ENCODE measurements at places on chromosomes 1 and 21. TPM values are rescaled to one million over a fixed set of nuclear protein-coding genes. Genes with fewer than 3 reads are reported as not detected.

GRCh38 chr1:188958461-188959115 lies 1519.1 kb downstream of the BRINP3 start:
- H3K4me1 ChIP-seq = no peaks in the 10 kb centered on the region
- H3K27me3 ChIP-seq = no peaks in the 10 kb centered on the region
- H3K4me3 ChIP-seq = no peak overlapping the region
- H3K27ac ChIP-seq = no peak overlapping the region

GRCh38 chr1:206891412-206891811 lies 5.8 kb upstream of the IL24 start:
- peaks cover 8% of the 10 kb centered on the region for H3K27me3 ChIP-seq
- no peak for DNase-seq
- no peak overlapping the region for H3K4me3 ChIP-seq
- H3K27ac ChIP-seq = no peak overlapping the region

DNA sequence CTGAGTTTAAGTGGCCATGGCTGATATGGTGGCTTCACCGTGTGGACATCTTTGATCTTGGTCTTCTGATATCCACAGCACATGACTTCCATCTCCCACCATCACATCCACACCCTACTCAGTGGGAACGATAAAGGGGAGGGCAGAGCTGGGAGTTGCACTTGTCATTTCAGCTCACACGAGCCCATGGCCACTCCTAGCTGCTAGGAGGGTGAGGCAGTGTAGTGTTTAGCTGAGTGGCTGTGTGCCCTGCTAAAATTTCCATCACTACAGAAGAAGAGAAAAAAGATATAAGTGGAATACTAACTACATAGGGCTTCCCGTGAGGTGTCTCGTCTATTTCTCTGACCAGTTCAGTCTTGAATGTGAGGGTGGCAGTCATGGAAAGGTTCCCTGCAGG lies 123.3 kb upstream of the EDN2 start:
- no peak overlapping the region for H3K4me3 ChIP-seq
- H3K27me3 ChIP-seq = peaks cover 22% of the 10 kb centered on the region
- H3K27ac ChIP-seq = no peak overlapping the region
- H3K36me3 ChIP-seq = no peaks in the 10 kb centered on the region
- H3K4me1 ChIP-seq = peaks cover 6% of the 10 kb centered on the region
- DNase-seq = no peak

DNA sequence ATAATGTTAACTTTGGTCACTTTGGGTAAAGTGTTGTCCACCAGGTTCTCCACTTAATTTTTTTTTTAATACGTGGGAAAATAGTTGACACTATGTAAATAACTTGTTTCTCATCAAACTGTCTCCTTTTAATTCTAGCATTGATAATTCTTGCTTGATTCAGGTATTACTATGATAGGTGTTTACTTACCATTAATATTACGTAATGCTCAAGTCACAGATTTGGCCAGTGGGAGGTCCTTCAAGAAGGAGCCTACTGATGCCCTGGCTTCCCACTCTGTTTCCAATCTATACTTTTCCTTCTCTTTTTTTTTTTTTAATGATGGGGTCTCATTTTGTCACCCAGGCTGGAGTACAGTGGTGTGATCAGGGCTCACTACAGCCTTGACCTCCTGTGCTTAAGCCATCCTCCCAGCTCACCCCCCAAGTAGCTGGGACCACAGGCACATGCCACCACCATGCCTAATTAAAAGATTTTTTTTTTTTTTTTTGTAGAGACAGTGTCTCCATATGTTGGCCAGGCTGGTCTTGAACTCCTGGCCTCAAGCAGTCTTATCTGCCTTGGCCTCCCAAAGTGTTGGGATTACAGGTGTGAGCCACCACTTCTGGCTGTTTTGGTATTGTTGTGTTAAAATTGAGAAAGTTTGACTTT lies 29.9 kb downstream of the YTHDF2 start:
- H3K27me3 ChIP-seq = no peaks in the 10 kb centered on the region
- no peak for DNase-seq
- H3K36me3 ChIP-seq = peaks cover 31% of the 10 kb centered on the region
- no peak overlapping the region for H3K27ac ChIP-seq
- no peak overlapping the region for H3K4me3 ChIP-seq

DNA sequence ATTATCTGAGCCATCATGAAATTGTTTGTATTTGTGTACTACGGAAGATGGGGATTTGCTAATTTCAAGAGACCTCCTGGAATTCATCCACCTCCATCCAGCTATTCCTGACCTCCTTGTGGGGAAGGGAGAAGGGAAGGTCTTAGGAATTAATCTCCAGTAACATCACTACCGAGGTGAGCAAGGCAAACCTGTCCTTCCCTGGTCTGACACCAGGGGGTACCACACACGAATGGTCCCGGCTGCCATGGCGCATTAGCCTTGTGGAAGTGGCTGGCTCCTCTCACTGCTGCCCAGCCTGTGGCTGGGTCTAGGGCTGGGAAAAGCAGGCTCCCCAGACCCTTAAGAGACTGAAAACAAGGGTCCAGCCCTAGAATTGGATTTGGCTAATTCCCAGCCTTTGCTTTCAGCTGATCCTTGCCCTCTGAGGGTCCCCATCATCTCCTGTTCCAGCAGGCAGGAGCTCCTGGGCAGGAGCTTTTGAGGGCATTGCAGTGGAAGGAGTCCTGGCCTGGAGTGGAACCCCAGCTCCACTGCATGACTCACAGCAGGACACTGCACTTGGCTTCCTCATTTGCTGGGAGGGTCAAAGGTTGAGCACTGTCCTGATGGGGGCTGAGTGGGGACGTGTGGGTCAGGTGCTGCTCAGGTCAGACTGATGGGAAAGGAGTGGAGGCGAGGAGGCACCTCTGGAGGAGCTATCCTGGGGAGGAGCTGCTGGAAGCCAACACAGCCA lies 34.8 kb downstream of the RIMS3 start:
- no peaks in the 10 kb centered on the region for H3K27me3 ChIP-seq
- no peak for DNase-seq
- peaks cover 8% of the 10 kb centered on the region for H3K4me1 ChIP-seq
- H3K27ac ChIP-seq = no peak overlapping the region

DNA sequence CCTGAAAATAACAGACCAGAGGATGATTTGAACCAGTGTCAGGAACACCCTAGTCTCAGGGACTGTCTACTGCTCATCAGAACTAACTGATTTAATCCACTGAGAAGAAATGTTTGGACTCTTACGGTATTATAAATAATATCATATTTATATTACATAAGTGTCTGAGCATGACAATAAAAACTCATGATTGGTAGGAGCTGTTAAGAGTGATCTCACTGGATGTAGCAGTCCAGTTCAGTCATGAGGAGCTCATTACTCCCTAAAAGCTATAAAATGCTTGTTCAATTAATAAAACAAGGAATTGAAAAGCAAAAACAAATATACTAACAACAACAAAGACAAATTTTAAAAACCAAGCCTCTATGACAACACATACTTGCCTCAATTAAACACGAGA lies 68.8 kb upstream of the BCL9 start:
- H3K36me3 ChIP-seq = no peaks in the 10 kb centered on the region
- H3K4me3 ChIP-seq = no peak overlapping the region

DNA sequence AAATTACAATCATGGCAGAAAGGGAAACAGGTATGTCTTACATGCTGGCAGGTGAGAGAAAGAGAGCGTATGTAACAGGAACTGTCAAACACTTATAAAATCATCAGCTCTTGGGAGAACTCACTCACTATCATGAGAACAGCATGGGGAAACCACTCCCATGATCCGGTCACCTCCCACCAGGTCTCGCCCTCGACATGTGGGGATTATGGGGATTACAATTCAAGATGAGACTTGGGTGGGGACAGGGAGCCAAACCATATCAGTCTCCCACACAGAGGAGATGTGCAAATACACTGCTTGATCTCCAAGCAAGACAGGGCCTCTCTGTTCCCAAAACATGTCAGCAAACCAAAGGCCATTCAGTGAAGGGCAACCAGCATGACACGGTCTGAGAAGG lies 27.4 kb downstream of the LMX1A start:
- H3K27me3 ChIP-seq = peaks cover 83% of the 10 kb centered on the region
- H3K27ac ChIP-seq = no peak overlapping the region

- no peak for DNase-seq
- no peaks in the 10 kb centered on the region for H3K27me3 ChIP-seq
- H3K27ac ChIP-seq = peak overlapping the region; percentile 83
- peaks cover 2% of the 10 kb centered on the region for H3K36me3 ChIP-seq
- no peak overlapping the region for H3K4me3 ChIP-seq
Measured at GRCh38 chr1:21898326-21899200, 38.5 kb downstream of the HSPG2 start.

DNA sequence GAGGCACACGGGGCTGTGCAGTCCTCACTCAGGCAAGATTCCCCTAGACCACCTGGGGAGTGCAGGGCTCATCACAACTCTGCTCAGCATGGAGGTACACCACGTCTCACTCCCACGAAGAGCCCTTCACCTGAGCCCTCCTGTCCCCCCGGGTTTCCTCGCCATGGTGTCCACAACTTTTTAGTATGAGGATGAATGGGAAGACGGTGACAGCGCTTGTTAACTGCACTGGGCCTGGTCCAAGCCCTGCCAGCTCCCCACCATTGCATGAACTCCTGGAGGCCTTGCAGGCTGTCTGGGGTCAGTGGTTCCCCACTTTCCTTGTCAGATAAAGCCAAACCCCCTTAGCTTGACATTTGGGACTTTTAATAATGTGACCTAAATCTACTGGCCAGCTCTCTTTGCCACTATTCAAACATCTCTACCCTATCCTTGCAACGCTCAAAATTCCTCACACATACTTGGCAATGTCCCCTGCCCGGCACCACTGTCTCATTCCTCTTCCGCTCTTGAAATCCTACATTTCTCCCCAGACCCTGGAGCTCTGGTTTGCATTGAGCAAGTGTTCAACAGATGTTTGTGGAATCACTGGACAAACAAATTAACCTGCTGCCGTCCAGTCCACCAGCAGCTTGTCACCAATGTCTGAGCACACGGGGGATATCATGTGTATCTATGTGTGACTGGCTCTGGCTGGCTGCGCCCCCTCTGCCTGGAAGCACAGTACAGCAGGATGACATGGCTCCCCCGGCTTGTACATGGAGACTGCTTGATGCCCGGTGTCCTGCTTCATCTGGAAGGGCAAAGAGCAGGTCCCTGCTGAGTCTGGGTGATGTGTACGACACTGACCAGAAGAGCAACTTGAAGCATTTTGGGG lies 11.2 kb downstream of the TMEM9 start:
- H3K4me3 ChIP-seq = no peak overlapping the region
- peaks cover 7% of the 10 kb centered on the region for H3K4me1 ChIP-seq
- H3K36me3 ChIP-seq = peaks cover 56% of the 10 kb centered on the region
- no peaks in the 10 kb centered on the region for H3K27me3 ChIP-seq
- DNase-seq = no peak

GRCh38 chr21:36134803-36135390 lies at the start of gene CBR3:
TSS of gene CBR3 (plus strand) at chr21:36135079. CDS start at chr21:36135193, 114 bp downstream.
- peaks cover 66% of the 10 kb centered on the region for H3K27me3 ChIP-seq
- H3K36me3 ChIP-seq = no peaks in the 10 kb centered on the region
- H3K4me3 ChIP-seq = peak within 1 kb of the TSS; percentile 71
- H3K4me1 ChIP-seq = peaks cover 15% of the 10 kb centered on the region

GRCh38 chr1:190193508-190194115 lies 284.1 kb downstream of the BRINP3 start:
- no peak overlapping the region for H3K4me3 ChIP-seq
- no peak for DNase-seq
- no peaks in the 10 kb centered on the region for H3K36me3 ChIP-seq
- H3K27me3 ChIP-seq = no peaks in the 10 kb centered on the region

GRCh38 chr1:201730611-201731010 lies 98.3 kb upstream of the IPO9 start:
- H3K4me1 ChIP-seq = peaks cover 23% of the 10 kb centered on the region
- H3K27ac ChIP-seq = no peak overlapping the region
- H3K36me3 ChIP-seq = no peaks in the 10 kb centered on the region
- DNase-seq = no peak
- H3K27me3 ChIP-seq = no peaks in the 10 kb centered on the region
- H3K4me3 ChIP-seq = no peak overlapping the region

DNA sequence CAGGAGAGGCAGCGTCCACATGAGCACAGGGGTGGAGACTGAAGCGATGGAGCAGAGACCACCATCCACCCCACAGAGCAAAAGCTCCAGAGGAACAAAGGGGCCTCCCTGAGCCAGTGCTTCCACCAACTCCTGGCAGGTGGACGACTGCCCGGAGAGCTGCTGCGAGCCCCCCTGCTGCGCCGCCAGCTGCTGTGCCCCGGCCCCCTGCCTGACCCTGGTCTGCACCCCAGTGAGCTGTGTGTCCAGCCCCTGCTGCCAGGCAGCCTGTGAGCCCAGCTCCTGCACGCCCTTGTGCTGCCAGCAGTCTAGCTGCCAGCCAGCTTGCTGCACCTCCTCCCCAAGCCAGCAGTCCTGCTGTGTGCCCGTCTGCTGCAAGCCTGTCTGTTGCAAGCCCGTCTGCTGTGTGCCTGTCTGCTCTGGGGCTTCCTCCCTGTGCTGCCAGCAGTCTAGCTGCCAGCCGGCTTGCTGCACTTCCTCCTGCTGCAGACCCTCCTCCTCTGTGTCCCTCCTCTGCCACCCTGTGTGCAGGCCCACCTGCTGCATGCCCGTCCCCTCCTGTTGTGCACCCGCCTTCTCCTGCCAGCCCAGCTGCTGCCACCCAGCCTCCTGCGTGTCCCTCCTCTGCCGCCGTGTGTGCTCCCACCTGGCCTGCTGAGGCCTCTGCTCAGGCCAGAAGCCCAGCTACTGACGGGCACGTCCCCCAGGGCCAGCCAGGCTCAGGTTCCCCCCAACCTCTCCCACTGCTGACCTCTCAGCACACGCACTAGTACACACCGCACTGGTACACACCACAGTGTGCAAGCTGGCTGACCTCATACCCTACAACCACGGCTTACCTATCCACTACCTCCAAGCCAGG lies 5.4 kb downstream of the KRTAP10-12 start:
- no peak overlapping the region for H3K27ac ChIP-seq
- H3K4me1 ChIP-seq = peaks cover 12% of the 10 kb centered on the region
- peak; percentile 35 for DNase-seq
- peaks cover 93% of the 10 kb centered on the region for H3K27me3 ChIP-seq
- no peak overlapping the region for H3K4me3 ChIP-seq

DNA sequence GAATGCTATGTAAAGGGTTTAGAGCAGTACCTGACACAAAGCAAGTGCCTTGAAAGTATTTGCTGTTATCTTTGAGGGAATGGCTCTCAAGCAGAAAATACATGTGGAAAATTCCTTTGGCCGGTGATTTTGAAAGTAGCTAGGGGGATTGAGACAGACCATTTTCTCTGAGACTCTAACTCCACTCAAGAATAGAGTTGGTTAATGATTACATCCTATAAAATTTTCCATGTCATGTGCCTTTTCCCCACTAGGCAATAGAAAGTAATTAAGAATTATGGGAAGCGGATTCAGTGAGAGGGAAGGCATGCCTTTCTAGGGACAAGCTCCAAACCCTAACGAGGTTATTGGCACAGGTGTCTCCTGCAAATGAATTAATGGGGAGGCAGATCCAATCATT lies 276.0 kb downstream of the GPATCH2 start:
- H3K36me3 ChIP-seq = no peaks in the 10 kb centered on the region
- no peak for DNase-seq
- H3K27ac ChIP-seq = no peak overlapping the region

GRCh38 chr1:156481527-156481926 lies 19.0 kb downstream of the MEF2D start:
- no peak for DNase-seq
- H3K4me1 ChIP-seq = no peaks in the 10 kb centered on the region

Gene C1orf56
- 4.2 TPM for total RNA-seq

Gene XCL2
- total RNA-seq = not detected

Gene INAVA
- 35.7 TPM for total RNA-seq

Gene BCAR3
- 9.1 TPM for total RNA-seq

Gene CDA
- total RNA-seq = 0.64 TPM

Gene ABCG1
- total RNA-seq = 4.4 TPM

All from mesothelial cell of epicardium (in vitro differentiated cells).